Common myeloid progenitor, CD34-positive (primary cell): ENCODE measurements at places on chromosomes 3 and 15.
A peak's percentile ranks its signal among the peaks of the same experiment; 100 is the strongest.

DNA sequence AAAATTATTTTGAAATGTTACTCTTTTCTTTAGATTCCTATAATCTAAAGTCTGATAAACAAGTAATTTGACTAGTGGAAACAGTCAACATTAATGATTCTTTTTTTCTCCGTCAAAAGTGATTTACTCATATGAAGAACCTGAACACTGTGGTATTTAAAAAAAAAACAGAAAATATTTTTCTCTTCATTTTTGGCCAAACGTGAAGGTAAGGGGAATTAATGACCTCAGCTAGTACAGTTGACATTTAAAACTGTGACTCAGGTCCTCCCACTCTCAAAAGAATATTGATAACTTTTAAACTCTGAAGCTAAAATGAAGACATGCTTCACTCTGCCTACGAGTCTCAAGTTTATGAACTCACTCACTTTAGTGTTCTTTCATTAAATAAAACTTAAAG is 34.5 kb downstream of the TIGIT start:
- no peak for DNase-seq

DNA sequence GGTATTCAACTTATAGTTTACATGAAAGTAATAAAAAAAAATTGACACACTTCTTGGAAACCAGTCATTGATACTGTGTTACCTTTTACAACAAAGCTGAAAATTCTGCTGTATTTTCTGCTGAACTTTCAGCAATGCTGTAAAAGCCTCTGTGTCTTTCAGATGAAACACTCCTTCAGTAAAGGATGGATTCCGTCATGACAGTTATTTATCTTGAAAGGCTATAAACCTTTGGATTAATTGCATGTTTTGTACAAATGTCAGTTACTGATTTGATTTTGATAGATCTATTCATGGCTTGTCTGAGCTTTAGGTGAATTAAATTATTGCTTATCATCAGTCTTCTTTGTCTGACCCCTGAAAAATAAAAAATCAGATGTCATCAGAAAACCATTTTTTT is 355.1 kb downstream of the NAALADL2 start:
- DNase-seq, result no peak

- no peak for DNase-seq
Observed at GRCh38 chr15:72098040-72098439, 19.9 kb downstream of the MYO9A start.

DNA sequence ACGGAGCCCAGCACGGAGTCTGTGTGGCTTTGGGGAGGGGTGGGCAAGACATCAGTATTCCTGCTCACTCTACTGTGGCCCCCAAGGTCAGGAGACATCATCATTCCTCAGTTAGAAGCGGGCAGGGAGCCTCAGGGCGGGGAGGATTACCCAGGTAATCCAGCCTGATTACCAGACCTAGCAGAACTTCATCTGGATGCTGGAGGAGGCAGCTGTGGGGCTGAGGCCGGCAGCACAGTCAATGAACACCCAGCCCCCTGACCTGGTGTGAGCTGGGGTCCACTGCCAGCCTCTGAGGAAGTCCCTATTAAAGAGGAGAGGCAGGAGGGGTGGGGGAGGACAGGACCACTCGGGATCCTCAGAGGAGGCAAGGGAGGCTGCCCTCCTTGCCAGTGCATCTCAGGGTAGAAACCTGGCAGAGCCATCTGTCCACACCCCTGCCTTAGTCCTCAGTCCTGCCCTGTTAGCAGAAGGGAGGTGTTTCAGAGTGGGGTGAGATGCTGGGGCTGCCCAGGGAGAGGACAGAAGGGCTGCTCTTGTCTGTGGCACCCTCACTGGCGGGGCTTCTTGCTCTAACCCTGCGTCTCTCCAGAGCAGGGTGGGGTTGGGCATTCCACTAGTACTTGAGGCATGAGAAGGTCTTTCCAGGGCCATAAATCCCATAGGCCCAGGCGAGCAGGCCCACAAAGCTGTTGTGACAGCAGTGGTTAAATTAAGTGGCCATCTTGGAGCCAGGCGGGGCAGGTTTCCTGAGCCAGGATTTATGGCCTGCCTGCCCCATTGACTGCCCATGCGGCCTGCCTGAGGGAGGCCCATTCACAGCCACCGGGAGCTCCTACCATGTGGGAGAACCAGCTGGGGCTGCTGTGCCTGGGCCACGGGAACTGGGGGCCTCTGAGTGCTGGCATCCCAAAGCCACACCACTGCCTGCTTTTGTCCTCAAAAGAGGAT is 82.1 kb downstream of the LINGO1 start:
- no peak for DNase-seq

DNA sequence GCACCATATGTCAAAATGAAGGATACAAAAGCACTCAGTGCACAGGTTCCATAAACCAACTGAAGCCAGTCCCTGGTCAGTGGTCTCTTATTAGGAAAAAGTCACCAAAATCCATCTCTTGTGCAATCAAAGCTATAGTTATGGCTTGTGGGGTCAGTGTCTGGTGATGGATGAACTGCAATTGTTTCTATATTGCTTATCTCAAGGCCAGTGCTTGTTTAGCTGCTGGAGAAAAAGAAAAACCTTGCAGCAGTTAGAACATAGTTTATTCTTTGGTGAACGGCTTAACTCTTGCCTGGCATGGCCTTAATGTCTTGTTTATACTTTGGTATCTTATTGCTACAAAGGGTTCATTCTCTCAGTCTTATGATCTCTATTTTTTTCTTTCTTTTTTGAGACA is 2.9 kb upstream of the UQCRC1 start:
- DNase-seq, result no peak

GRCh38 chr15:78061963-78062427 is 15.5 kb downstream of the TBC1D2B start:
- peak; percentile 49 for DNase-seq

DNA sequence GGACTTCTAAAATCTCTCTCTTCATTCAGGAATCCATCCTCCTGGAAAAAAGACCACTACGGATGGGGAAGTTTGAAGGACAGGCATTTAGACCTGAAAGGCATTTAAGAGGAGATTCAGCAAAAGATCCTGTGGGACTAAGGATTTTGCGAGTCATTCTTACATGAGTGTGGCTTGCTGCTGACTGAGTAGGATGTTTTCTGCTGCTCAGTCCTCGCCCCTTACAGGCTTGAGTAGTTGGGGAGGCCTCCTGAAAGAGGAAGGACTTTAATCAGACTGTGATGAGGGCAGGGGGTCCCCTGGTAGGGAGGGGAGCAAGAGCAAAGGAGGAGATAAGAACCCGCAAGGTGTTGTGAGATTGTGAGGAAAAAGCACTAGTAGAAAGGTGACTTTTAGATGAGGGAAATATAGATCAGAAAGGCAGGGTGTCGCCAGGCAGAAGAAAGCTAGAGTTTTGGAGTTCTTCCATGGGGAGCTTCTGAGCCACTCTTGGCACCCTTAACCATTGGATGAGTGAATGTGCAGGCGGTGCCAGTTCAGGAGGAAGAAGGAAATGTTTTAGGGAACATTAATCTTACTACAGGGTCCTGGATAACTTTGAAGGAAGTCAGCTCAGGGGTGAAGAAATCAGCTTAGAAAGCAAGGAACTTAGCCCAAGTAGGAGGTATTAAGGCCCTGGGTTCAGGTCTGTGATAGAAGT is 171.1 kb downstream of the RORA start:
- DNase-seq, result no peak

DNA sequence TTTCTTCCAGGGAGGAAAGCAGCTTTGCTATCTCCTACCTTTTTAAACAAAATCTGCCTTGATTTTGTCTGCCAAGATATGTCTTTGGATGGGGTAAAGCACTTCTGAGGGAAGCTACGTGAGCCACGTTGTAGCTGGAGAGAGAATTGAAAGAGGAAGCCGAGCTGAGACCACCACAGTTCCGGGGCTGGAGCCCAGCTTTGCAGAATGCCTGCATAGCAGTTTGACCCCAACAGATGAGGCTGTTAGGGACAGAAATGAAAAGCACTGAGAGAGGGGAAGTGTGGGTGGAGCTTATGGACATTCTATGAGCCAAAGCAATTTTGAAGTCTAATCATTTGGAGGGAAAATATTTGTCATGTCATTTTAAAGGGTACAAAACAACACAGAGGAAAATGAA is 45.4 kb downstream of the LIPC start:
- DNase-seq, result peak; percentile 79

DNA sequence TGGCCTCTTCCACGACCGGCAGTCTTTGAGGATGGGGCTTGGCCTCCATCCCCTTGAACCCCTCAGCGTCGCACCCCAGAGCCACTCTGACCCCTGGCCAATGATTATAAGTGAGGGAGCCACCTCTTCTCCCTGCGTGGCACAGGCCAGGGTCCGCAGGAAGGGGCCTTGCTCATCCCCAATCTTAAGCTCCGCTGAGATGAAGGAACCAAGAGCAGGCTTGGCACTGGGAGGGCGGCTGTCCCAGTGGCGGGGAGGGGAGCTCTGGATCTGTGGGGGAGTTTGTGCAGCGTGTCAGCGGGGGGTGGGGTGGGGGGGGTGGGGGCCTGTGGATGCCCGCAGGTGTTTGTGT is 13.8 kb upstream of the ADPGK start:
- no peak for DNase-seq

- peak; percentile 33 for DNase-seq
Observed at GRCh38 chr3:114428044-114428595, 134.3 kb downstream of the TIGIT start.

GRCh38 chr15:91099616-91099994 is 452 bp upstream of the SV2B start:
- peak; percentile 64 for DNase-seq

- no peak for DNase-seq
Observed at GRCh38 chr3:7504886-7505775, 644.2 kb downstream of the GRM7 start.

DNA sequence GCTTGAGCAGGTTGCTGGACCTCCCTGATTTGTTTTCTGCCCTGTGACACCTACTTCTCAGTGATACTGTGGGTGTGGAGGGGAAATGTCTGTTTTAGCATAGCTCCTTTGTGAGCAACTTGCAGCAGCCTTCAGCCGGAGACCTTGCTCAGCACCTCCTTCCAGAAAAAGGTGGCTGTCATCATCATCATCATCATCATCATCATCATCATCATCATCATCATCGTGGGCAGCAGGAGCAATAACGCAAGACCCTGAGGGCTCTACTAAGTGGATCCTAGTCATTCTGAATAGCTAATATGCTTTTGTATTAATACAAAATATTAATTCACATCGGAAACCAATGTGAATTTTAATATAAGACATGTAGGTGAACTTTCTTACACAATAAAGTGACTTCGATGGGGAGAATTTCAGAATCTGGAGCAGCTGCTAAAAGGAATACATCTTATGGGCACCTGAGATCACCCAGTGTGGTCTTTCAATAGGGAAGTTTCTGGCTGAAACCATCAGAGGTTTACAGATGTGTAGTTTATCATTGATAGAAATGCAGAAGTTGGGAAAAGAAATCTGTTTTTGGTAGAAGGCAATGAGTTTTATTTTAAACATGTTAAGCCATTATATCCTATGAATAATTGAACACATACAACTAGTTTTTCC is 8.6 kb downstream of the GABRR3 start:
- DNase-seq, result no peak

GRCh38 chr3:16509721-16510619 is 3.5 kb downstream of the RFTN1 start:
- DNase-seq, result no peak

- DNase-seq, result no peak
Observed at GRCh38 chr3:50150863-50151686, 4.0 kb upstream of the SEMA3F start.

GRCh38 chr3:105367406-105368213 is 901 bp downstream of the ALCAM start:
- peak; percentile 98 for DNase-seq

DNA sequence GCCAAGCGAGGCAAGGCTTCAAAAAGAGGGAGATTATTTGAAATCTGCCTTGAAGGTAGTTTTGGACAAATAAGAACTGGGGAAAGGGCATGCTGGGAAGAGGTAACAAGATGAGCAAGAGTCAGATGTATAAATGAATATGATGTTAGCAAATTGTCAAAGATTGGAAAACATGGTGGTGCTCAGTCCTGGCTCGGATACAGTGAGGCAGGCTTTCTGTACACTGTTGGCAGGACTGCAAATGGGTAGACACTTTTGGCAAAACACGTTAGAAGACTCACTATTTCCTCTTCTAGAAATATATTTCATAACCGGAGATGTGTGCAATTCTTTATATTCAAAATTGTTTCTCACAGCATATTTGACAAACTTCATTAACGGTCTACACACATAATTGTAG is 429.9 kb downstream of the IL5RA start:
- DNase-seq, result no peak
